MCF 10A (cell line): ENCODE measurements at places on chromosomes 3 and 15.

DNA sequence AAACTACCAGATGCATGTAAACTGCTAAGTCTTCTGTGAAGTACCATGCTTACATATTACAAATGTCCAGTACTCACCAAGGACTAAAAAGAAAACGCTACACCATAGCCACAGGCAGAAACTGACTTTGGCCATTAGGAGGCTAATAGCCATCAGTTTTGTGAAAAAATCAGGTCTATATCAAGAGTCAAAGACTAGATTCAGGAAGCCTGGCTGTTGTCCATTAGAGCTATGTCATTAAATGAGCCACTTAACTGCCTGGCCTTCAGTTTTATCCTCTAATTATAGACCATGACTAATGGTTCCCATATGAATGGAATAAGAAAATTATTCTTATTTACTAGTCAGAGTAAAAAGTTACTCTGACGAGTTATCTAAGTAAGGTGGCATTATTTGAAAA, 144.1 kb downstream of the VPS13C start:
- no peak for DNase-seq

GRCh38 chr15:90058775-90059174, 43.5 kb downstream of the IDH2 start:
- no peak for DNase-seq

DNA sequence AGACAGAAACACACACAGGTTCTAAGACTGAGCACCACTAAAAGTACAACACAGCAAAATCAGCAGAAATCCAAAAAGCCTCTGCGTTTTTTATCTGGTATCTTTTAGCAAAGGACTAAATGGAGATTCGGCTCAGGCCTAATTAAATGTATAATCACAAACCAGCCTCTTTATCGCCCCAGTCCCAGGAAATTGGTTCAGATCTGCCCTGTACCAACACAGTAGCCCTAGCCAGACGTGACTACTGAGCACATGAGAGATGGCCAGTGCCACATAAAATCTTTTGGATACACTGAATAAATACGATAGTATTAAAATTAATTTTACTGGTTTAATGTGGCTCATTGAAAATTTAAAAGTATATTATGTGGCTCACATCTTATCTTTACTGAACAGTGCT, 19.7 kb downstream of the TBC1D2B start:
- DNase-seq: no peak

DNA sequence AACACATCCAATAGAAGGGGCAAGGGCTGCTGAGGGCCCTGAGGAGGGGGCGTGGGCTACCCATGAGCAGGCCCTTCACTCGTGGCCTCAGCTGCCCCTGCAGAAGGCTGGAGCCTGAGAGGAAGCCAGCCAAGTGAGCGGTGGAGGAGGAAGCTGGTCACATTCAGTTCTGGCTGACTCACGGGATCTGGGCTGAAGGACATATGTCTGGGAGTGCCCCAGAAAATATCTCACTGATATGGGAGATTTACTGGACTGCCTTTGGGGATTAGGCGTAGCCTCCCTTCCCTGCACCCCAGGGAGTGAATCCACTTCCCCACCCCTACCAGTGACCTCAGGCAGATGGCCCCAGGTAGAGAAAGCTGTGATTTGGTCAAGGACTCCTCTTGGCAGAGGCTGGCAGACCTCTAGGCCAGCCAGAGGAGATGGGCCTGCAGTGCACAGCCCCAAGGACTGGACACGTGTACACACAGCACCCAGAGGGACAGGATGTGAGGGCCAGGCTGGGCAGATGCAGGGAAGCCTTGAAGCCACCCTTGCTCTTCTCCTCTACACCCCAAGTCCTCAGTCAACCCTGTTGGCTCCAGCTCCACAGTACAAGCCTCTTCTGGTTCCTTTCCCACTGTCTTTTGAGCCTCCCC, 14.2 kb upstream of the ANKDD1A start:
- peak; percentile 46 for DNase-seq

- DNase-seq: no peak
Observed at GRCh38 chr3:36991147-36991546, 1.8 kb downstream of the EPM2AIP1 start.

DNA sequence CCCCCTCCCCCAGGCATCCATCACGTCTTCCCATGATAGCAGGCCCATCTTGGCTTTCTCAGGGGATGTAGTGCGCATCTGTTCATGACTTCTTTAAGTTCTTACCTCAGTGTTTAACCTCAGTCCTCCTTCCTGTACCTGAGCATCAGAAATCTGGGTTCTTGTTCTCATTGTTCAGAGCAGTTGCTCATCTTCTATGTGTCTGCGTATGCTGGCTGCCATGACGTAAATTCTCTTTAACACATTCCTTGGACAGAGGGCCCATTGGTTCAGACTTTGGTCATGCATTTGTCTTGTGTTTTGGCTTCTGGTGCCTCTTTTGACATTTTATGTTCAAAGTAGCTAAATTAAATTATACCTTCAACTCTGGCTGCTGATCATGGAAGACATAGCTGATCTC, 227.3 kb downstream of the CACNA2D3 start:
- DNase-seq: no peak

DNA sequence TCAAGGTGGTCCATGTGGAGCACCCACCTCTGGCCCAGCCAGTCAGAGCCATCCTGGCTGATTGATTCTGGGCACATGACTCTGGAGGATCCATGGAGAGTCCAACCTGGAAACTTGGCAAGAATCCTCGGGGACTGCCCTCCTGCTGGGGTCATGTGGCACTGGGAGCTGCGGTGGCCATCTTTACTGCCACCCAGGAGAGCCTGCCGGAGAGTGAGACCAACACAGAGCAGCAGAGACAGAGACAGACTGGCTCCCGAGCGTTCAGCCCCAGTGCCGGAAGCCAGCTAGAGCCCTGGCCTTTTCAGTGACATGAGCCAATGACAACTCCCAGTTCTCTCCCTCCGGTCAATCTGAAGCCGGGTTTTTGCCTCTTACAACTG, 11.5 kb upstream of the GATA2 start:
- DNase-seq: no peak

GRCh38 chr3:47850564-47851410, 47.8 kb downstream of the DHX30 start:
- DNase-seq: no peak

GRCh38 chr3:24177201-24177600, 232.1 kb downstream of the NR1D2 start:
- no peak for DNase-seq

DNA sequence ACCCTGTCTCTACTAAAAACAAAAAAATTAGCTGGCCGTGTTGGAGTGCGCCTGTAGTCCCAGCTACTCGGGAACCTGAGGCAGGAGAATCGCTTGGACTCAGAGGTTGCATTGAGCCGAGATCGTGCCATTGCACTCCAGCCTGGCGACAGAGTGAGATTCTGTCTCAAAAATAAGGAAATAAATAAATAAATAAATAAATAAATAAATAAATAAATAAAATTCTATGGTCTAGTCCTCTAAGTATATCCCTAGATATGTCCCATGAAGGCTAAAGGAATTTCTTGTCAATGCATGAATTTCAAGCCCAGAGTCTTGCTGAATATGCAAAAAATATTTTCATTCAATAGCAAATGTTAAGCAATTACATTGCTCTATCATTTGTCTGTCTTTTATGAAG, 149.0 kb downstream of the EPHA3 start:
- no peak for DNase-seq

DNA sequence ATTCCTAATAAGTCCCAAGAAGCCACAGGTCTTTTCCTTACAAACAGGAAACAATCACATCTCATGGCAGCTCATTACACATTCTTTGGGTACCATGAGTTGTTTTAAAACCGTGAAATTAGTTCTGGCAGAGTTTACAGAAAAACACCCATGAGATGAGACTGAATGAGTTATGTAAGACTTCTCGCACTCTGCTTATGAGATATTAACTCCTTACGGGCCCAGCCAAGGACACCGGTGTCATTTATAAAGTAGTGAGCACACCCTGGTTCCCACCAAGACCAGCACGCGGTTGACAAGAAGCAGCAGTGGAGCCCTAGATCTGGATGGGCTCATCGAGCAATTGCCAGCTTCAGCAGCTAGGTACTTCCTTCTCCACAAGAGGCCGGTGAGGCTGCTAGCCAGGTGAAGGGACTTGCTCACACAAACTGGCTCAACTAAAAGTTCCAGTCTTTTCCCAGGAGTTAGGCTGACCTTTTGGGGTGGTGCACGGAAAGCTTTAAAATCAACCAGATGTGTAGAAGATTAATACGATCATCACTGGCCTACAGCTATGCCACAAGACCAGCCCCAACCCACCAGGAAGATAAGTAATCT, 318.6 kb upstream of the ICE2 start:
- no peak for DNase-seq

DNA sequence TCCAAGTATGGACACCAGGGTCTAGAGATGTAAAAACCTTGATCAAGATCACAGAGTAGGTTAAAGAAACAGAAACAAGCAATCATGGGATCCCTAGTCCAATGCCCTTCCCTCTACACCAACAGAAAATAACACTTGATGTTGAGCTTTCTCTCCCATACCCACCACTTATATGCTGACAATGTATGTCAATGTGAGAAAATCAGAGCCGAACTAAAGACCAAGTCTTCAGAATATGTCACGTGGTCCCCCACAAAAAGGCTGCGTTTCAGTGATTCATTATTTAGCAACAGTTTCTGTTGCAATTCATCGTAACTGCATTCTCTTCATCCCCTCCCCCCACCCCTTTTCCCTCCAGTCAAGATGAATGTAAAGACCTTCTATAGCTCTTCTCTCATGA, 278.9 kb upstream of the STT3B start:
- peak; percentile 87 for DNase-seq

DNA sequence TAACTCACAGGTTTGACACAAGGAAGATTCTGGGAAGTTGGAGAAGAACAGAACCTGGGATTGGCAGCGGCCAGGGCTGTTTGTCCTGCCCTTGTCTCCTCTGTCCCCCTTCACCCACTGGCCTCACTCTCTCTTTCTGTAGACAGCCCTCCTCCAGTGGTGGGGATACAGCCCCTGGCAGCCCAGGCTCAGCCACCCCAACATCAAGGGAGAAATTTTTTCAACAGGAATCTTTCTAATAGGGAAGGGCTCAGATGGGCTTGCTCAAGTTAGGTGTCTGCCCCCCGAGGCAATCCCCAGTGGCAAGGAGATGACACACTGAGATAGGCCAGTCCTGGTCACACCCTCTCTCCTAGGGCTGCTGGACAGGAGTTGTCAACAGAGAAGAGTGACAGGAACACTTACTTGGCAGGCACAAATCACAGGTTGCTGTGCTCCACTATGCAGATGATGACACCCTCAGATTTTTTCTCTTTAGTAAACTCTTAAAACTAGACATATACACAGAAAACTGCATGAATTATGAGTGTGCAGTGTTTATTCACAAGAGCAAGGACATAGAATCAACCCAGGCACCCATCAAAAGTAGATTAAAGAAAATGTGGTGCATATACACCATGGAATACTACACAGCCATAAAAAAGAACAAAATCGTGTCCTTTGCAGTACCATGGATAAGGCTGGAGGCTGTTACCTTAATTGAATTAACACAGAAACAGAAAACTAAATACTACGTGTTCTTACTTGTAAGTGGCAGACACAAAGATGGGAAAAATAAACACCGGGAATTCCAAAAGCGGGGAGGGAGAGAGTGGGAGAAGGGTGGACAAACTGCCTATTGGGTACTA, 36.3 kb downstream of the PLA2G4D start:
- DNase-seq: no peak

- no peak for DNase-seq
Observed at GRCh38 chr15:70633991-70634390, 129.4 kb downstream of the UACA start.

- DNase-seq: peak; percentile 5
Observed at GRCh38 chr3:176651622-176652021, 545.7 kb downstream of the TBL1XR1 start.
